Tibial artery (tissue), 4 donors: ENCODE measurements at places on chromosomes 7 and 10.
A peak's percentile ranks its signal among the peaks of the same experiment; 100 is the strongest.

- H3K27me3 ChIP-seq = no peaks in the 10 kb centered on the region
- H3K27ac ChIP-seq = peak overlapping the region; percentile 94
- peak overlapping the region; percentile 85 for H3K4me3 ChIP-seq
- no peak for DNase-seq
- H3K36me3 ChIP-seq = no peaks in the 10 kb centered on the region
These were observed 32.4 kb upstream of the TOMM7 start for GRCh38 chr7:22855049-22855392.

DNA sequence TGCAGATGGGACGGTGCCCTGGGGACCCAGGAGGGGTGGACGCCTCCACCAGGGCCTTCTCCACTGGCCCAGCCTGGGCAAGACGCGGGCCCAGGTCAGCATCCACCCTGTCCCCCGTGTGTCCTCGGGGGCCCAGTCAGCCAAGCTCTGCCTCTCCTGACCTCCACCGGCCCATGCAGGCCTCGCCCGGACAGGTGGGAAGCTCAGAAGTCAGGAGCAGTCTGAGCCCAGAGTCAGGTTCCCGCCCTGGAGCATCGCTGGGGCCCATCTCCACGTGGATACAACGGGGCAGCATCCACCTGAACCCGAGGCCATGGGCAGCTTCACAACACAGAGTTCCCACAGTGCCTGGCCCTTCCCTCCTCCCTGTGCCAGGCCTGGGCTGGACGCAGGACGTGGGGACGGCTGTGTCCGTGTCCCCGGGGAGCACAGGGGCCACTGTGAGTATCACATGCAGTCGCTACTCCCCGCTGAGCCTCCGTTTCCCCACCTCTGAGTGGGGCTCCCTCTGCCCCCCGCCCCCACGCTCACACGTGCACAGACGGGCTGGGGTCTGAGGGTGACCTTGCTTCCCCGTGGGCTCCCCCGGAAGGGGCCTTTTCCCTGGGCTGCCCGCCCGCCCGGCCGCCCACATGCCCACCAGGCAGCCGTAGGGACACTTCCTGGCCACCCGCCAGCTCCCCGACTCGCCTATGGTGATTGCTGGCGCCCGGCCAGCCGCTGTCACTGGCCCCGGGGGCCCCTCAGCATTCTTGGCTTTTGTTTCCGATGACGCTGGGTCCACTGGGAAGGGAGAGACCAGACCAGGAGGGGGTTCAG lies 64.3 kb downstream of the PDGFA start:
- no peaks in the 10 kb centered on the region for H3K27me3 ChIP-seq
- H3K36me3 ChIP-seq = no peaks in the 10 kb centered on the region
- H3K27ac ChIP-seq = peak overlapping the region; percentile 28
- no peak overlapping the region for H3K4me3 ChIP-seq
- peak; percentile 83 for DNase-seq
- H3K4me1 ChIP-seq = peaks cover 38% of the 10 kb centered on the region

DNA sequence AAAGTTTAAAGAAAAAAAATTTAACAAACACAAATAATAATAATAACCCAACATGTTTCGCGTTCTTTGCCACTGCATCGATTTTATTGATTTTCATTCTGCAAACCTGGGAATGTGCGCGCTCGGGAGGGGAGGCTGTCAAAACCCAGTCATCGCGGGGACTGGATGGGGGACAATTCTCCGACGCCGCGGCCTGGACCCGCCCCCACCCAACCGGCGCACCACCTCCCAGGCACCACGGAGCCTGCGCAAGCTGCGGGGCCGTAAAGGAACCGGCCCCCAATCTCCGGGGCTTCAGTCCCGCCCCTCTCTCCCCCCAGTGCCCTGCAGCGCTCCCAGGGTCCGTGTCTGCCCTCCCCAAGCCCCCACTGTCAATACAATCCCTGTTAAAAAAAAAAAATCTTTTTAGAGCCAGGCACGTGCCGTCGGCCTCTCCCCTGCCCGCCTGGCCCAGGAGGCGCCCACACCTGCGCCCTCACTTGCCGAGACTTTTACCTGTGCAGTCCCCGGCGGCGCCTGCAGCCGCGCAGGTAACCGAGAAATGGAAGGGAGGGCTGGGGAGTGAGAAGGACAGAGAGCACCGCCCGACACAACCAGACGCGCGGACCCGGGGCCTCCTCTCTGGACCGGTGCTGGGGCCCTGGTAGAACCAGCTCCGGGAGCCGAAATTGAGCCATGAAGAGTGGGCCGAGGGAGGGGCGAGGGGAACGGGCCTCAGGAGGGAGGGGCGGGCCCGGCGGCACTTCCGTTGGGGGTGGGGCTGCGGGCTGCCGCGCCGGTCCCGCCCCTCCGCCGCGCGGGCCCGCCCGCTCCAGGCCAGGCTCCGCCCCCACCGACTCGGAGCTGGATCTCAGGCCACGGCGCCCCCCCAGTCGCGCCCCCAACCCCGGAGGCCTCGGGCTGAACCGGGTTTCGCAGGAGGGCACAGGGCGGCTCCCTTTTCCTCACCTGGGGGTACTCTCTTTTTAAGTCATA lies 7.6 kb upstream of the ZNF503 start:
- DNase-seq = peak; percentile 75
- H3K27me3 ChIP-seq = no peaks in the 10 kb centered on the region
- H3K27ac ChIP-seq = peak overlapping the region; percentile 84
- H3K4me3 ChIP-seq = peak overlapping the region; percentile 77

DNA sequence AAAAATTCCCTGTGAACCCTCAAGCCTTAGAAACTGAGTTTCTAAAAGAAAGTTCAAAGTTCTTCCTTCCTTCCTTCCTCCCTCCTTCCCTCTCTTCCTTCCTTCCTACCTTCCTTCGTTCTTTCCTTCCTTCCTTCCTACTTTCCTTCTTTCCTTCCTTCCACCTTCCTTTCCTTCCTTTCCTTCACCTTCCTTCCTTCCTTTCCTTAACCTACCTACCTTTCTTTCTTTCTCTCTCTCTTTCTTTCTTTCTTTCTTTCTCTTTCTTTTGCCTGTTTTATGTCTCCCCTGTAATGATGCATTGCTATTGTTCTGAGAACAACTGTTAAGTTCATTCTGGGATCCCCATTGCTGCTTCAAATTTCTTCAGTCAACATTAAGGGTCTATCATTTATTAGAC lies 551.1 kb downstream of the TFEC start:
- no peaks in the 10 kb centered on the region for H3K27me3 ChIP-seq
- H3K36me3 ChIP-seq = no peaks in the 10 kb centered on the region
- H3K4me3 ChIP-seq = no peak overlapping the region
- H3K27ac ChIP-seq = no peak overlapping the region

- H3K4me3 ChIP-seq = no peak overlapping the region
- H3K36me3 ChIP-seq = no peaks in the 10 kb centered on the region
- H3K27ac ChIP-seq = no peak overlapping the region
- H3K4me1 ChIP-seq = peaks cover 15% of the 10 kb centered on the region
- no peaks in the 10 kb centered on the region for H3K27me3 ChIP-seq
- no peak for DNase-seq
These were observed 261.1 kb upstream of the ZMIZ1 start for GRCh38 chr10:78807504-78808203.

DNA sequence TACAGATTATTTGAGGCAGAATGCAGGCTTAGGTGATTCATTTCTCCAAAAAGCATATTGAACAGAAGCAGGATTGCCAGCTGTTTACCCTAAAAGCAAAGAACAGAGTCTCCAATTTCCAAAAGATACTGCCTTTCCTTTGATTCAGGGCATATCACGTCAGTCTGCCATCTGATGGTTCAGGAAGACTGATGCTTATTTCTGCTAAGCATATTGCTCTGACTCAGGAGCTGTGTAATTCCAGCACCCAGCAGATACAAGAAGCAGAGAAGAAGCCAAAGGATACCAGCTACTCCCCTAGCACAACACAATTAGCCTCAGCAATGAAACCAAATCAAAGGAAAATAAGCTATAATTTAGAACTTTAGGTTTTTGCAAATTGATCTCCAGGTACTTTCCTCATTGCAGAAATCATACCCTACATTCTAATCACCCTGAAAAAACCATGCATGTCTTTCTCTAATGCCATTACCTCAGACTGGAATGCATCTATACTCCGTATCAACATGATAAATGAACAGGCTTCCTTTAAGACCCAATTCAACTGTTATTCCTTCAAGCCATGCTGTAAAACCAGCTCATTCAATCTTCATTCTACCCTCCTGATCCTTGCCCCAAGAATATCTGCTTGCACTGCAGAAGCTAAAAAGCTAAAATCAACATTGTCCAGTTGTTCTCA lies 55.1 kb downstream of the ABI1 start:
- H3K36me3 ChIP-seq = no peaks in the 10 kb centered on the region
- H3K4me3 ChIP-seq = no peak overlapping the region
- no peak for DNase-seq
- H3K27me3 ChIP-seq = no peaks in the 10 kb centered on the region
- H3K27ac ChIP-seq = no peak overlapping the region

DNA sequence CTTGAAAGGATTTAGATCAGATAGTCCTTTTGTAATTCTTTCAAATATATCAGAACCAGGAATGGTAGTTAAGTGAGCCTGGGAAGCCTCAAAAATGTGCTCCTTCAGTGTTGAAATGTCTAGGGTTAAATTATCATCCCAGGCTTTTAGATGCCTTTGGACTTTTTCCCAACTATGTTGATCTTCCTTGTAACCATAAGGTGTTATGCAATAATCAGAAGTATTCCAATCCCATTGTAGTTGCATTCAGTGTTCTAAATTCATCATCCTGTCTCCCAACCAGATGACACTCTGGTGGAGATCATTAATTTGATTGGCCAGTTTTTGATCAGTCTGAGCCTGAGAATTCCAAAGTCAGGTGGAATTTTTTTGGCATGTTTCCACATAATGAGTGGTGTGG lies 35.1 kb upstream of the AKR1C2 start:
- H3K27ac ChIP-seq = no peak overlapping the region
- peaks cover 3% of the 10 kb centered on the region for H3K4me1 ChIP-seq
- no peaks in the 10 kb centered on the region for H3K27me3 ChIP-seq
- peaks cover 7% of the 10 kb centered on the region for H3K36me3 ChIP-seq
- DNase-seq = no peak

GRCh38 chr10:97538411-97538810 lies 34.2 kb upstream of the ANKRD2 start:
- H3K36me3 ChIP-seq = no peaks in the 10 kb centered on the region
- no peaks in the 10 kb centered on the region for H3K27me3 ChIP-seq
- no peak overlapping the region for H3K4me3 ChIP-seq
- H3K4me1 ChIP-seq = peaks cover 27% of the 10 kb centered on the region

DNA sequence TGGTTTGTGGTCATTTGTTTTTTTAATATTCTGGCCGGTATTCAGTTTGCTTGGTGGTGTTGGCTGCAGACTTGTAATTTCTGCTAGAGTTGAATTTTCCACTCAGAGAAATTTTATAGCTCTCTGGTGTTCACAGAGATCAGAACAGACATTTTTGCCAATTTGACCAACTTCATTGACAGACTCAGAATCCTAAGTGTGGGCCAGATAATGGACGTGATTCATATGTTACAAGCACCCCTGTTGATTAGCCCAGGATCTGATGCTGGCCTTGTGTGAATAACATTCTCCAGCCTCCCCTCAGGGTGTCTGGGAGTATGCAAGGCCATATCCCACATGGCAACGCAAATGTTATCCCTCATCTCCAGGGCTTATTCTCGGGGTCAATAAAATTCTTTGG lies 283.8 kb downstream of the C7orf25 start:
- no peaks in the 10 kb centered on the region for H3K36me3 ChIP-seq
- H3K27me3 ChIP-seq = no peaks in the 10 kb centered on the region
- H3K4me3 ChIP-seq = no peak overlapping the region
- peaks cover 30% of the 10 kb centered on the region for H3K4me1 ChIP-seq

- H3K36me3 ChIP-seq = no peaks in the 10 kb centered on the region
- H3K4me3 ChIP-seq = no peak overlapping the region
- H3K4me1 ChIP-seq = no peaks in the 10 kb centered on the region
- H3K27me3 ChIP-seq = no peaks in the 10 kb centered on the region
These were observed 365.6 kb upstream of the AUTS2 start for GRCh38 chr7:69232445-69233376.

GRCh38 chr10:116877391-116877790 lies 28.1 kb downstream of the ENO4 start:
- no peak overlapping the region for H3K27ac ChIP-seq
- no peaks in the 10 kb centered on the region for H3K36me3 ChIP-seq
- DNase-seq = no peak
- peaks cover 2% of the 10 kb centered on the region for H3K27me3 ChIP-seq
- no peaks in the 10 kb centered on the region for H3K4me1 ChIP-seq

- no peaks in the 10 kb centered on the region for H3K4me1 ChIP-seq
- H3K27ac ChIP-seq = no peak overlapping the region
- H3K27me3 ChIP-seq = no peaks in the 10 kb centered on the region
- no peak for DNase-seq
These were observed 20.1 kb downstream of the TMEM168 start for GRCh38 chr7:112770051-112770450.

DNA sequence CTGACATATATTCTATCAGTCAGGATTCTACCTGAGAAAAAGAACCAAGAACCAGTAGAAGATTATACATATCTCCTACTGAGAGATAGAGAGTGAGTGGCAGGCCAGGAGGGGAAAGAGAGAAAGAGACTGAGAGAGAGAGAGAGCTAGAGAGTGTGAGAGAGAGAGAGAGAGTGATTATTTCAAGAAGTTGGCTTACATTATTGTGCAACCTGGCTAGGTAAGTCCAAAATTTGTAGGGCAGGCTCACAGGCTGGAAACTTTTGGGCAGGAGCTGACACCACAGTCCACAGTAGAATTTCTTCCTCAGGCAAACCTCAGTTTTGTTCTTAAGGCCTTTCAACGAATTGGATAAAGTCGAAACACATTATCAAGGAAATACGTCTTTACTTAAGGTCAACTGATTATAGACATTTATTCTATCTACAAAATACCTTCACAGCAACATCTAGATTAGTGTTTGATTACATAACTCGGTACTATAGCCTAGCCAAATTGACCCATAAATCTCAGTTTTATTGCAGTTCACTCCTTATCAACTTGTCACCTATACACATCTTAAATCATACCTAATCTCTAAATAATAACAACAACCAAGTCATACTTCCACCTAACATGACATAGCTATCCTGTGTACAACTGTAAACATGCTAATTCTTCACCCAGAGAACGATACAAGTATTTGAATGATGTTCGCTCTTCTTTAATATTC lies 17.0 kb upstream of the CYP2C18 start:
- DNase-seq = no peak
- no peaks in the 10 kb centered on the region for H3K27me3 ChIP-seq
- no peaks in the 10 kb centered on the region for H3K4me1 ChIP-seq
- no peaks in the 10 kb centered on the region for H3K36me3 ChIP-seq
- no peak overlapping the region for H3K27ac ChIP-seq

GRCh38 chr7:1812509-1813393 lies 142.7 kb downstream of the ELFN1 start:
- H3K4me1 ChIP-seq = peaks cover 24% of the 10 kb centered on the region
- DNase-seq = no peak
- no peak overlapping the region for H3K27ac ChIP-seq
- peaks cover 18% of the 10 kb centered on the region for H3K36me3 ChIP-seq

DNA sequence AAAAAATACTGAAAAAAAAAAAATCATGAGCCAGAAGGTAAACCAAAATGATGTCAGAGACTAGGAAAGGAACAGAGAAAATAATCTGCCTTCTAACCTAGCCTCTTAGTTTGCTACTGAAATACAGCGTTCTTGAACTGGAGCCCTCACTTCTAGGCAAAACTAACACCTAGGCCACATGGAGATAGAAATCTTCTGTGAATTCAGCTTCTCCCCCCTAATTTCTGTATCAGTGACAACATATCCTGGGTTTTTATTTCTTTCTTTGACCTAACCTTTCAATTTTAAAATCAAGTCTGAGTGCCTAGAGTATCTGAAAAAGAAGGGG lies 100.1 kb upstream of the GLCCI1 start:
- no peak overlapping the region for H3K27ac ChIP-seq
- H3K4me1 ChIP-seq = no peaks in the 10 kb centered on the region
- H3K27me3 ChIP-seq = no peaks in the 10 kb centered on the region
- no peak for DNase-seq
- no peak overlapping the region for H3K4me3 ChIP-seq
